Skin of body (tissue), 3 donors: ENCODE measurements at places on chromosomes 5 and 9. TPM values are rescaled to one million over a fixed set of nuclear protein-coding genes. Genes with fewer than 3 reads are reported as not detected.

- no peak for DNase-seq
Observed at GRCh38 chr9:104711604-104712003, 17.3 kb downstream of the OR13D1 start.

- no peak for DNase-seq
Observed at GRCh38 chr5:172945151-172945550, 14.1 kb upstream of the RPL26L1 start.

- peak; percentile 52 for DNase-seq
Observed at GRCh38 chr9:115170358-115171073, 52.6 kb upstream of the TNC start.

DNA sequence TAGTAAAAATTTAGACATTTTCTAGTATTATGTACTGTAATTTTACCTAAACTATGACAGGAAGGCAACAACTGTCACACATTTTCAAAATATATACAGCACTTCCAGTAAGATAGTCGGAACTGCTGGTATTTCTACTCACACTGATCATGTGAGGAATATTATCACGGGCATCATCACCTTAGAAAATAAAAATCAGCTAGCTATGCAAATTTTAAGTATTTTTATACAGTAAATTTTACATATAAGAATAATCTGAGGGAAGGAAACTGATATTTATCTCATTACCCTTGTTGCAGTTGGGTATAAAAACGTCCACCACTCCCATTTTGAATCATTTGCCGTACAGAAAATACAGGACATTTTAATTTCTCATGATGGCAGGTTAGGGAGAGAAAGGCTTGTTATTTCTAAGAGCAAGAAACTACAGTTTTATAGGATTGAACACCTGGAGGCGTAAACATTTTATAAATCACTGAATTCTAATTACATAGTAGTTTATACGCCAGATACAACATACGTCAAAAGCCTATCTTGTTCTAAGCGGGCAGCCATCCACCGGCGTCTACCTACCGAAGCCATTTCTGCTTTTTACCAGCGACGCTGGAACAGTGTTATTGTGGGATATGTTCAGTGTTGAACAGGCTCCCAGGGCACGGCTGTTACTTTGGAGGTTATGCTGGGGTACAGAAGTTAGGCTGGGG lies 729 bp upstream of the TNPO1 start:
- DNase-seq = no peak

DNA sequence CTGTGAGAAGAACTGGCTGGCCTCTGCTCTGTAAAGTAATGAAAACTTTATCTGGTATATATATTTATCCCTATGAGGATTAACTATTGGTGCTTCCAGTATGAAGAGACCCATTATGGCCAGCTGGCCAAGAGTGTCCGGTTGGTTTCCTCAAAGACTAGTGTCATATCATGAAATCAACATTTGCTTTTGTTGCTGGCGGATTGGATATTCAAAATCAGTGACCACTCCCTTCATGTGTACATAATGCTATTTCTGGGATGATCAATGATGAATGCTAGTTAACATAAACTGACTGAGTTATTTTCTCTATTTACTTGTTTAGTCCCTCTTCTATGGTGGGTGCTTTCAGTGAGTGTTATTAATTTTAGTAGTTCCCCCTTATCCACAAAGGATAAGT lies 60.8 kb upstream of the NUDT12 start:
- DNase-seq = no peak

DNA sequence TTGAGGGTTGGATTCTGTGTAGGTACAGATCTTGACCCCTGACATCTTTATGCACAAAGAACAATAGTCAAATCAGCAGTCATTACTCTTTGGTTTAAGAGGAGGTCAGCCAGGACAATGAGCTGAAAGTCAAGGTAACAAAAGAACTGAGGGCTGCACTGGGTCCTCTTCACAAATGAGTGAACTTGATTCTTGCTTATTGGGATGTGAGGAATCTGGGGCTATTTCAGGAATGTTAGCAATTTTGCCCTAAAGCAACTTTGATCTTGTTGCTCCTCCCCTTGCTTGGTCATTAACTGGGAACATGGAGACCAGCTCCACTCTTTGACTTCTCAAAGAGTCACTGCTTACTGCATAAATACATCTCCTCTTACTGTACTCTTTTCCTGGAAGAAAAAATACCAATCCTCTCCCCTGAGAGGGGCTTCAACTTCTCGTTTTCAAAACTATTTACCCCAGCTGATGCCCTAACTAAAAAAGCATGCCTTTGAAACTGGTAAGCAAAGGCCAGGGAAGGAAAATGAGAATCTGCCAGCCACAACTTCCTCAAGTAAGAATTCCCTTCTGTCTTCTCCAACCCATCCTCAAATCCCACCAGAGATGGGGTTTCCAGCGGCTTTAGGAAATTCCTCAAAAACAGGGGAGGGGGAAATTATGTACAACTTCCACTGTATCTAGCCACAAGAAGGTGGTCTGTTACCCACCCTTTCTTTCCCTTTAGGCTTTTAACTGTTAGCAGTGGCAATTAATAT lies 368.3 kb downstream of the ENC1 start:
- DNase-seq = no peak

DNA sequence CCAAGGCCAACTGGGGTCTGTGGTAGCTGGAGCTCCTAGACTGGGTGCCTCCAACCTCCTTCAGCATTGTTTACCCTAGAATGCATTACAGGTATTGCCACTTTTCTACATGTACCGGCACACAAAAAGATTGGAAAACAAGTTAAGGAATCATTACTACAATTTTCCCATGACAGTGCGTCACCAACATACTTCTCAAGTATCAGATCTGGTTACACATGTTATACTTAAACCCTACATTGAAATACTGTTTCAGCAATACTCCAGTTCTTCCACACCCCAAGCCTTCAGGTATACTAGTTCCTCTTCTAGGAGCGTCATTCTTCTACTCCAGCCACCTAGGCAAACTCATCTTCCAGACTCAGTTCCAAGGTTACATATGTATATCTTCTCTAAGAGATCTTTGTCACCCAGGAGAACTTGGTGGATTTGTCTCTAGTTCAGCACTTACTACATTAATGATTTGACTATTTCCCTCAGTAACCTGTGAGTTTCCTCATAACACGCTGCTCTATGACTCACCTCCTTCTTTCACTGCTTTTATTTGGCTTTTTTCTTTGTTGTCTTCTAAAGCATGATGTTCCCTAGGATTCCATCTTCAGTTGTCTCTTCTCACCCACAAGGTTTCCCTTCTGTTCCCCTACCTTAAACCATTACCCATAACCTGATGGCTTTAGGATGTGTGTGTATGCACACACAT lies 217.0 kb downstream of the AP3B1 start:
- DNase-seq = no peak

GRCh38 chr5:172413601-172414171 lies 40.6 kb downstream of the SH3PXD2B start:
- DNase-seq = peak; percentile 49

DNA sequence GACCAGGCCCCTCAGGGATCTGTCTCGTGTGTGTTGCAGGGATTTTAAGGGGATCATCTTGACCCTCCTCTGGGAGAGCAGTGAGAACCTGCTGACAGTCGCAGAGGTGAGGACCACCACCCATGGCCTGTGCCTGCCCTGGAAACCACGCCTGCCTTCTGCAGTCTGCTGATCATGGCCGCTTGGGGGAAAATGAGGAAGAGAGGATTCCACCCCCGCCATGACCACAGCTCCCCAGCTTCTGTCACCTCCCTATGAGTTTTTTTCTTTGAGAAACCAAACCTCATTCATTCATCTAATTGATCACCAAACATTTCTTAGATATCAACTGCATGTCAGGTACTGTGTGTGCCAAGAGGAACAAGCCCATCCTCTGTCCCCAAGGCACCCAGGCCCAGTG lies 46.3 kb upstream of the TDRD7 start:
- DNase-seq = no peak

DNA sequence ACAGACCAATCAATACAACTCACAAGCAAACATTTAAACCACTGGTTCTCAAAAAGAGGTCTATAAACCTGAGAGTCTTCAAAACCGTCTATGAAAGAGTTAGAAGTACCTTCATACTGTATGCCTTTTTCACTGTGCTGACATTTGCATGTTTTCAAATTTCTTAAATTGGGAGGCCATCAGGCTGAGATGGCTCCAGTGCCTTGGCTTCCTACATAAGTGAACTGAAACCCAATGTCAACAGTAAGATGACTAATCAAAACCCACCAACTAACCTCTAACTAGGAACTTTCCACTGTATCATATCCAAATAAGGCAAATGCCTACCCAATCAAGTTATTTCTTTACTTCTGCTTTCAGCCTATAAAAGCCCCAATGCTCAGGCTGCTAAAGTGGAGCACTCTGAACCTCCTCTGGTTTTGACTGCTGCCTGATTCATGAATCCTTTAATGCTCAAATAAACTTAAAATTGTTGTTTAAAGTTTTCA lies 35.1 kb downstream of the FAM13B start:
- DNase-seq = no peak

GRCh38 chr5:180491496-180491895 lies 2.7 kb upstream of the CNOT6 start:
- no peak for DNase-seq

DNA sequence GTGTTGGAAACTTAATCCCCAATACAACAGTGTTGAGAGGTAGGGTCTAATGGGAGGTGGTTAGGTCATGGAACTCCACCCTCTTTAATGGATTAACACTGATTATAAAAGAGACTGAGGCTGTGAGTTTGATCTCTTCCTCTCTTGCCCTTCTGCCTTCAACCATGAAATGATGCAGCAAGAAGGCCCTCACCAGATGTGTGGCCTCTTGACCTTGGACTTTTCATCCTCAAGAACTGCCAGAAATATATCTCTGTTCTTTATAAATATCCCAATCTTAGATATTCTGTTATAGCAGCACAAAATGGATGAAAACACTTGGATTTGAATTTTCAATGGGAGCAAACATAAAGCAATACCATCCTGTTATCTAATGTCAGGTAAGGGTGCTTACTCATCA lies 67.6 kb downstream of the NMUR2 start:
- no peak for DNase-seq

DNA sequence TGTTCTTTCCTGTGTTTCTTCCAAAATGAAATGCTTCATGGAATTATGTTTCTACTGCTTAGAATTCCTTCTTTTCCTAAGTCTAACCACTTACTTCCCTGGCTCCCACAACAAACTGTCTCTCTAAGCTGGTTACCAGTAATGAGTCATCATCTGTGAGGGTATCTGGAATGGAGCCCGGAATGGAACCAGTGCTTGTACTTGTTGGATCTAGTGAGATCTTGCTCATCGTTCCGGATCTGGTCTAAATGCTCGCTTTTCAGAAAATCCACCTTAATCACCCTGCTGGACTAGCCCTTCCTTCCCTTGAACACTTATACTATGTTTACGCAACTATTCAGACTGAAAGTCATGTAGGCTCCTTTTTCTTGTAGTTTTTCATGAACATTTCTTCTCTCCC lies 184.8 kb downstream of the PBX3 start:
- no peak for DNase-seq

DNA sequence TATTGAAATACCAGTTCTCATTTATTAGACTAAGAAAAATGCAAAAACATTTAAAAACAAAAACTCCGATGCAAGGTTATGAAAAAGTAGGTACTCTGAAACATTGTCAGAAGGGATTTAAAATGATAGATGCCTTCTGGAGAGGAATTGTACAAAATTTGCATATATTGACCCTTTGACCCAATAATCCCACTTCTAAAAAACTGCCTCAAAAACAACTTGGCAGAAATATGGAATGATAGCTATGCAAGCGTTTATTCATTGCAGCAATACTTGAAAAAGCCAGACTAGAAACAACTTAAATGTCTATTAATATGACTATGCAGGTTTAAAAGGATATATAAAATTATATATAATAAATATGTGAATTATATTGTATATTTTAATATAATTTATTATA lies 118.4 kb downstream of the PLK2 start:
- no peak for DNase-seq

DNA sequence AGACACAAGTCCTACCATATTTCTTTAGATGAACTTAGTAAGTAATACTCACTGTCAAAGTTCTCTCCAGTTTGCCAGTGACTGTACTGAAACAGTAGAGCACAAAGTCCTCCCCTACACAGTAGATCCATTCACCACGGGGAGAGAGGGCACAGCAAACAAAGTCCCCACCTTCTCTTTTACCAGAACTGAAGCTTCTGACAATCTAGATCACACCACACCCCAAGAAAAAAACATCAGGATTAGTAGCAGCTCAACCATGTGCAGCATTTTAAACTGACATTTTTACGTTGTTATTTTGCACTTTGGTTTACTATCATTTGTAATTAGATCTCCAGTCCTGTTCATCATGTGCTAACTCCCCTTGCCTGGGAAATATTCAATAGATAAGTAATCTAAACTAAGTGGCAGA lies 23.0 kb downstream of the DNAJA1 start:
- no peak for DNase-seq

DNA sequence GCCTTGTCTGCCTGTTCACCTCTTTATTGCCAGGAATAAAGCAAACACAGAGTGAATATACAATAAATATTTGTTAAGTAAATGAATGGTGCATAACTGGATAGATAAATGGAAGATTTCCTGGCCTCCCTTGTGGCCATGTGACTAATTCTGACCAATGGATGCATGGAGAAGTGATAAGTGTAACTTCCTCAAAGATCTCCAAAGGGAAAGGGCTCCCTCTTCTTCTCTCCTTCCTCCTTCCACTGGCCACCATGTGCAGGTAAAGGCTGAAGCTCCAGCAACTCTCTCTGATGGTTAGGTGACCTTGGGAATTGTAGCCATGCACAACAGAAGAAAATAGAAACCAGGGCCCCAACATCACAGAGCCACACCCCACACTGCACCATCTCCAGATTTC lies 174.4 kb downstream of the EBF1 start:
- DNase-seq = no peak

- no peak for DNase-seq
Observed at GRCh38 chr9:109579191-109579948, 81.3 kb upstream of the PTPN3 start.

DNA sequence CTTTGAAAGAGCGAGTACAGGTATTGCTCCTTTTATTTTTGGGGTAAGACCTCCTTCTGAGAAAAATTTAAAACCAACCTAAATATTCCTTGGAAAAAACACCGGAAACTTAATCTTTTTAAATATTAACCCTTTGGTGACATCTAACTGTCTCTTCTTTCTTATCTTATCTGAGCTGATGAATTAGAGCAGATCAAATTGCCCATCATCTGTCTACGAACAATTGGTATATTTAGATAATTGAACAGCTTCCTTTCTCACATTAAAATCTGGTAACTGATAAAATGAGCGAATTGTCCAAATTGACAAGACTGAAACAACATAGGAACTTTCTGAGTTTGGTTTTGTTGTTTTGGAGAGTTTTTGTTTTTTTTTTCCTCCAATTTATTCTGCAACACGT lies 2.0 kb downstream of the ISL1 start:
- DNase-seq = no peak

DNA sequence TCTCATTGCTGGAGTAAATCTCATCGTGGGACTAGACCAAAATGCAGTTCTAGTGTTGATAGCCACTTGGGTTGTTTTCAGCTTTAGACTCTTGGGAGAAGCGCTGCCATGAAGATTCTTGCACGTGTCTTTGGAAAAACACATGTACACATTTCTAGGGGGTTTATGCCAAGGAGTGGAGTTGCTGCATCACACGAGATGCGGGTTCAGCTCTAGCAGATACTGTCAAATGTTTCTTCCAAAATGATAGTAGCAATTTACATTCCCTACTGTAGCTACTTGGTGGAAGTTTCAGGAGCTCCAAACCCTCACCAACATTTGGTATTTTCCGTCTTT lies 52.3 kb upstream of the CPLX2 start:
- no peak for DNase-seq

Gene MYMK
- total RNA-seq = 0.89 TPM

Gene ADCY2
- total RNA-seq = 6.9 TPM

Gene SLC25A25
- total RNA-seq = 27.9 TPM

Gene HAPLN1
- total RNA-seq = 1.6 TPM

Gene NIPAL4
- total RNA-seq = 11.9 TPM

Gene IQGAP2
- 43.5 TPM for total RNA-seq
